ENCODE measurements at places on chromosomes 3 and 15.

GRCh38 chr3:131973731-131974130 lies 61.1 kb downstream of the CPNE4 start:
- DNase-seq: no peak

GRCh38 chr15:71651750-71652186 lies 158.6 kb upstream of the NR2E3 start:
- DNase-seq: no peak

DNA sequence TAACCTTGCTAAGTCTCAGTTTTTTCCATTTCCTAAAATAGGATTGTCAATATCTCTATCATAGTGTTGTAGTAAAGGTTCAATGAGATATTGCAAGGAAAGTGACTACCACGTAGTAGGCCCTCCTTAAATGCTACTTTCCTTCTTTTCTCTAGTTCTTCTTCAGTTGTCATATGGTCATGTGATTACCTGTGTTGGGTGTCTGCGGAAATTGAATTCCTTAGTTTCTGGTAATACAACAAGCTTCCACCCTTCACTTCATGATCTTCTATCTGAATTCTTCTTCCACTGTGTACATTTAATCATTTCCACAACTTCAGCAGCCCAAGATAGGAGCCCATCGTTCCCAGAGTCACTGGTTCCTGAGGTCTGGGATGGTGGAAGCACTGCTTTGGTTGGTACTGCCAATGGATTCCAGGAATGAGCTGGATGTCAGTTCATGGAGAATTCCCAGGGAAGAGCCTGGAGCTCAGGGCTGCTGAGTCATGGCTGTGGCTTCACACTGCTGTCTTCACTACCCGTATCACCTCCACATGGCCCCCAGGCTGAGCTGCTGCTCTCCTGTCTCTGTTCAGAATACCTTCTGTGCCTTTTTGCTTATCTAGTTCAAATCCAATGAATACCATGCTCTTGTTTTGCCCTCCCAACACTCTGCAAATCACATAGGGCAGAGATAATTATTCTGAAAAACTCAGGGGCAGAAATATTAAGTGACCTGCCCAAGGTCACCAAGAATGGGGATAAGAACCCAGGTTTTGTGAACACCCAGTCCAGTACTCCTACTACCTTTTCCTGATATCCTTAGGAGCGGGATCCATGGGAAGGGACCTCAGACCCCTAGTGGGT lies 98.6 kb downstream of the RPL39L start:
- no peak for DNase-seq

GRCh38 chr3:142705198-142705597 lies 18.6 kb upstream of the TRPC1 start:
- DNase-seq: no peak

GRCh38 chr15:42802168-42802567 lies 65.2 kb upstream of the CDAN1 start:
- no peak for DNase-seq

- no peak for DNase-seq
Observed at GRCh38 chr3:43178891-43179366, 73.0 kb upstream of the POMGNT2 start.

- no peak for DNase-seq
Observed at GRCh38 chr3:188217011-188217463, 63.1 kb downstream of the LPP start.

DNA sequence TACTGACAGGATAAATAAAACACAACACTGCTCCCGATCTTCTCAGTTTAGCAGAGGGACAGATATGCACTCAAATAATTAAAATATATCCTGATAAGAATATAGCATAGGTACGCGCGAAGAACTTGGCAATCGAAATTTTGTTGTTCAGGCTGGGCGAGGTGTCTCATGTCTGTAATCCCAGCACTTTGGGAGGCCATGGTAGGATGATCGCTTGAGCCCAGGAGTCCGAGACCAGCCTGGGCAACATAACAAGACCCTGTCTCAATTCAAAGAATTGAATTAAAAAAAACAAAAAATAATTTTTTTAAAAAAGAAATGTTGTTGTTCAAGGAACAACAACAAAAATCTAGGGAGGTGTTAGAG lies 7.6 kb downstream of the B2M start:
- DNase-seq: no peak

- no peak for DNase-seq
Observed at GRCh38 chr3:29637068-29637467, 356.2 kb downstream of the RBMS3 start.

- no peak for DNase-seq
Observed at GRCh38 chr3:113118336-113118735, 93.0 kb upstream of the BOC start.

GRCh38 chr15:65174509-65174908 lies 10.6 kb downstream of the CLPX start:
- no peak for DNase-seq

DNA sequence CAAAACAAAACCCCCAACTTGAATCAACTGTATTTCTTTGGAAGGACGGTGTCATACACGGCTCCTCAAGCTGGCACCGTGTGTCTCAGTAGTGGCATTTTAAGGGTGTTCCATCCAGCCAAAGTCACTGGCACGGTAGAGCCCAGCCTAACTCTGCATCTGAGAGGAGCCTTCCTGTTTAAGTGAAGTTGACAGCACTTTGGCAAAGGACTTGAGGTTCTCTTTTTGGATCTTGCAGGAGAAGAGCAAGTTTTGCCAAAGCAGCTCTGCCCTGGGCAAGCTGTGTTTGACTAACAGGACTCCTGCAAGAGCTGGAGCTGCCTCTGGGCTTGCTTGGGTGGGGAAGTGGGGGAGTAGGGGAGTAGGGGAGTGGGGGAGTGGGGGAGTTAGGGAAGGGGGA lies 109.6 kb upstream of the FEZF2 start:
- DNase-seq: no peak

- no peak for DNase-seq
Observed at GRCh38 chr3:19229086-19229485, 80.8 kb downstream of the KCNH8 start.

- DNase-seq: no peak
Observed at GRCh38 chr15:45715528-45715927, 80.7 kb downstream of the SQOR start.

- no peak for DNase-seq
Observed at GRCh38 chr3:142495103-142495502, 47.3 kb upstream of the XRN1 start.

GRCh38 chr3:185290266-185290665 lies 36.4 kb upstream of the EHHADH start:
- no peak for DNase-seq

GRCh38 chr3:102521246-102521645 lies 86.4 kb downstream of the ZPLD1 start:
- DNase-seq: no peak

DNA sequence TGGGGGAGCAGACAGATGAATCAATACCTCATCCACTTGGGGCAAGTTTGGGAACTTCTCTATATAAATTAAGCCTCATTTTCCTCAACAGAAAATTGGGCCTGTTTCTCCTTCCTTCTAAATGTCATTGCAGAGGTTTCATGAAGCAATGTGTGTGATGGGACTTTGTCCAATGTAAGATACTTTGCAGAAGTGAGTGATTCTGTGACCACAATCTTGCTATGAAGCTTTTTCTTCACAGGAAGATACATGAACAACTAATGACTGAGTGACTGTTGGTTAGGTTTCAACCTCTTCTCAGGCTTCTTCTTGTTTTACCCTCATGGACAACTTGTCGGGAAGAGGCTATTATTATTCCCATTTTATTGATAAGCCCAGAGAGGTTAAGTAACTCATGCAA lies 11.0 kb downstream of the TMEM45A start:
- no peak for DNase-seq
